ENCODE measurements at places on chromosomes 16 and 17. TPM values are rescaled to one million over a fixed set of nuclear protein-coding genes. Genes with fewer than 3 reads are reported as not detected.

Gene HOXB6
- total RNA-seq: 5.3 TPM

Gene SSTR5
- total RNA-seq: not detected

Gene SLC5A11
- not detected for total RNA-seq

Gene BAIAP3
- 0.89 TPM for total RNA-seq

Gene ABI3
- total RNA-seq: not detected

Gene SCARF1
- 0.59 TPM for total RNA-seq

Gene GPR179
- total RNA-seq: under 0.01 TPM
